SK-N-SH (cell line): ENCODE measurements at places on chromosomes 12 and 14.

GRCh38 chr12:119412811-119413794, 78.6 kb downstream of the CCDC60 start:
- peak; percentile 70 for DNase-seq

DNA sequence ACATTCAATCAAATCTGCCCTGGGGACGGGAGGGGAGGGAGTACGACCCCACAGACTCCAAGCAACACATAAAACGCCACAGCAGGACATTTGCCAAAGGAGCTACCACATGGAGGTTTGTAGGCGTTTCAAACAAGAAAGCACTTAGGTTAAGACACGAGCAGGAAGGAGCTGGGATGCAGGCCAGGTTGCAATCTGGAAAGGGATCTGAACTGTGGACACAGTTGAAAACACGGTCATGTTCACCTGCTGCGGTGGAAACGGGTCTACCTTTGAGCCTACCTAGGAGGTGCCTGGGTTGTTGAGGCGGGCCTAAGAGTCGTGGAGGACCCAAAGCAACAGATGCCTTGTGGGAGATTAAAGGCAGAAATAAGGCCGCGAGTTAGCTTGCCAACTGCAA, 18.4 kb downstream of the PRKAB1 start:
- no peak for DNase-seq

- DNase-seq, result no peak
Measured at GRCh38 chr14:89469210-89470198, 52.5 kb upstream of the FOXN3 start.

- no peak for DNase-seq
Measured at GRCh38 chr14:43872222-43872621, 634.9 kb downstream of the FSCB start.

DNA sequence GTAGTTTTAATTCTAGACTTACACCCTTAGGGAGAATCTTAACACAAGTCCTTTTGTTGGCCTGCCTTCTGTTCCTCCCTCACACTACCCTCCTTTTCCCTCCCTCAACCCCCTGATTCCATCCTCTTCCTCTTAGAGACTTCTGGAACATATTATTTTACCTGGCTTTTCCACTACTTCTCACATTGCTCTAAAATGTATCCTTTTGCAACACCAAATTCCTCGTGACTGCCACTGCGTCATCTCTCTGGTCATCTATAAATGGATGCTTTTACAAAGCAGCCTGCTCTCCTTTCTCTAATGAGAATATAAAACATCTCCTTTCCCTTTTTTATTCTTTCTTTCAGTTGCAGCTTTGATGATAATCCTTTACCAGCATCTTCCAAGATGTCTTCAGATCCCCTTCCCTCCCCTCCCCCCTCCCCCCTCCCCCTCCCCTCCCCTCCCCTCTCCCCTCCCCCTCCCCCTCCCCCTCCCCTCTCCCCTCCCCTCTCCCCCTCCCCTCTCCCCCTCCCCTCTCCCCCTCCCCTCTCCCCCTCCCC, 93.6 kb downstream of the DIP2B start:
- no peak for DNase-seq

DNA sequence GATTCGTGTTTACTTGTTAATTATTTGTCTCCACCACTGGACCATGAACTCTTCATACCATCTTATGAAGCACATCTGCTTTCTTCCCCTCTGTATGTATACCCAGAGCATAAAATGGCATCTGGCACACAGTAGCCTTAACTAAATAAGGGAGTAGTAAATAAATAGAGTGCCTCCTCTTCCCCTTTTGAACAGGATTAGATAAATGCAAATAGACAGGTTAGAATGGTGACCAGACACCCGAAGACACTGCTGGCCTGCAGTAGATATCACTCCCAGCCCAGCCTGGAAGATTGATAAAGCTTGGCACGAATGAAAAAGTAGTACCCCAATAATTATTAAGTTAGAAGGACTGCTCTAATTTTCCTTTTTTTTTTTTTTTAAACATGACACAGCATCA, 6.9 kb downstream of the GALNT4 start:
- no peak for DNase-seq
